ENCODE measurements at places on chromosomes 1 and 21.

DNA sequence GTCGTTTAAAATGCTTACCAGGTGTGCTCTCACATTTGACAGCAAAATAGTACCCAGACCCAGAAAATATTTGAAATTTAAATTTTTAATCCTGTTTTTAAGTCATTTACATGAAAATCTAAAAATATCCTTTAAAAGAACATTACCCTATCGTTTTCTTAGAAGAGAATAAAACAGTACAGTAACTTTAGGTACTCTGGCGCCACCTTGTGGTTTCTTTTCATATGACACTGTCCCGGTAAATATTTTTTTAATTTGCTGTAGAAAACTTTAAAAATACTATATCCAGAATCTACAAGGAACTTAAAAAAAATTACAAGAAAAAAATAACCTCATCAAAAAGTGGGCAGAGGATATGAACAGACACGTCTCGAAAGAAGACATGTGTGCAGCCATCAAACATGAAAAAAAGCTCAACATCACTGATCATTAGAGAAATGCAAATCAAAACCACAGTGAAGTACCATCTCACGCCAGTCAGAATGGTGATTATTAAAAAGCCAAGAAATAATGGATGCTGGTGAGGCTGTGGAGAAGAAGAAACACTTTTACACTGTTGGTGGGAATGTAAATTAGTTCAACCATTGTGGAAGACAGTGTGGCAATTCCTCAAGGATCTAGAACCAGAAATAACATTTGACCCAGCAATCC is 129.2 kb downstream of the RGS21 start:
- DNase-seq, result peak; percentile 4

DNA sequence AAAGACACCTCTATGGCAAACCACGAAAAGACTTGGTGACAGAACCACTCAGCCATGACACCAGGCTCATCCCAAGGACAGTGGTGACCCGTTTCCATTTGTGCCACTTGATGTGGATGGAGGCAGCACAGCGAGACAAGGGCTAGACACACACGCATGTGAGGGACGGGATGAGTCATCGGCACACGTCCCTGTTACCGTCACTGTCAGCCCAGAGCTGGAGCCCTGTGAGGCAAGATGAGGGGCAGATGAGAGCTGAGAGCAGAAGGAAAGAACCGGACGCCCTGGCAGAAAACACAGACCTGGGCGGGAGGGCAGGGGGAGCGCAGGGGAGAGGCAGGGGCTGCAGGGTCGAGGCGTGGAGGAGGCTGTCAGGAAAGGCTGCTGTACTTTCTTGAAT is 57.8 kb downstream of the SIK1 start:
- DNase-seq, result no peak

- no peak for DNase-seq
Observed at GRCh38 chr1:206589206-206589605, 23.1 kb downstream of the EIF2D start.

DNA sequence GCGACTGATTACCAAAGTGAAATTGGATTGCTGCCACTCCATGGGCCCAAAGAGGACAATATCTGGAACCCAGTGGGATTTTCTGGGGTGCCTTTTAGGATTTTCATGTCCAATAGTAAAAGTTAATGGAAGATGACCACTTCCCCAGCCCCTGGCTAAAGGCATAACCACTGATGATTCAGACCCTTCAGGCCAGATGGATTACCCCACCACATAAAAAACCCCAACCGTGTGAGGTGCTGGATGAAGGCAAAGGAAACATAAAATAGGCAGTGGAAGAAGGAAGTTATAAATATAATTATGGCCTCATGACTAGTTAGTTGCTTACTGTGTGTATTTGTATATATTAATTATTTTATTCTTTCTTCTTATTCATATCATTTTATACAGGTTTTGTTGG is 40.2 kb upstream of the IL10 start:
- no peak for DNase-seq

GRCh38 chr1:192880231-192880630 is 71.4 kb downstream of the RGS2 start:
- no peak for DNase-seq

- DNase-seq, result no peak
Observed at GRCh38 chr1:204041232-204041767, 31.6 kb upstream of the SOX13 start.

DNA sequence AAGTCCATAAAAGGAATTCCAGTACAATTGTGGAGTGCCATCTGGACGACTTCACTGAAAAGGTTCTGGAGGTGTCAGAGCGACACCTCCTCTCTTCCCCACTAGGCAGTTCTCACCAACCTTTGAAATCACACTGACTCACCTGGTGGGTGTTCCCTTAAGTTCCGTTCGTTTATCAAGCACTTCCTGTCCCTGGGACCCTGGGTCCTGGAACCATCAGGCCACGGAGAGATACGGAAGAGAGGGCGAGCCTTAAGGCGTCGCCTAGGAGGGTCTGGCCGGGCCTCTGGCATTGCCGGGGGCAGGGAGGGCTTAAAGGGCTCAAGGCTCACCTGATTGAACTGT is 317 bp downstream of the SPAG17 start:
- DNase-seq, result no peak

DNA sequence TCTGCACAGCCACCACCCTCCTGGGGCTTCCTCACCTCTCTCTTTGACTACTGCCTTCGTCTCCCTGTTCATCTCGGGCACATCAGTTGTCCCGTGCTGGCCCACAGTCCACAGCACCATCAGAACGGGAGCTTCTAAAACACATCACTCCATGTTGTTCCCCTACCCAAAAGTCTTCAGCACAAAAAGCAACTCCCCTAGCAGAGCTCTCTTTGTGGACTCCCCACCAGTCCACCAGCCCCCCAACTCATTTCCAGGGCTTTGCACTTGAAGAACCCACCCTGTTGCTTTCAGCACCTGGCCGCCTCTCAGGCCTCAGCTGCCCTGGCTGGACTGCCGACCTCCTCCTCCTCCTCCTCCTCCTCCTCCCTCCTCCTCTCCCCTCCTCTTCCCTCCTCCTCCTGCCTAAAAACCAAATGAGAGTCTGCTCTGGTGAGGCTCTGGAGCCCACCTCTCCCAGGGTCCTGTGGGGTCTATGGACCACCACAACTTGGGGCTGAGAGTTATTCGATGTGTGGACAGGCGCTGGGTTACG is 251.2 kb upstream of the VAMP3 start:
- DNase-seq, result no peak

- DNase-seq, result no peak
Observed at GRCh38 chr1:27938488-27938887, 3.7 kb downstream of the SMPDL3B start.

- no peak for DNase-seq
Observed at GRCh38 chr1:104780470-104781078, 1030.9 kb downstream of the AMY1C start.

GRCh38 chr1:181508486-181509165 is 25.3 kb downstream of the CACNA1E start:
- DNase-seq, result no peak

DNA sequence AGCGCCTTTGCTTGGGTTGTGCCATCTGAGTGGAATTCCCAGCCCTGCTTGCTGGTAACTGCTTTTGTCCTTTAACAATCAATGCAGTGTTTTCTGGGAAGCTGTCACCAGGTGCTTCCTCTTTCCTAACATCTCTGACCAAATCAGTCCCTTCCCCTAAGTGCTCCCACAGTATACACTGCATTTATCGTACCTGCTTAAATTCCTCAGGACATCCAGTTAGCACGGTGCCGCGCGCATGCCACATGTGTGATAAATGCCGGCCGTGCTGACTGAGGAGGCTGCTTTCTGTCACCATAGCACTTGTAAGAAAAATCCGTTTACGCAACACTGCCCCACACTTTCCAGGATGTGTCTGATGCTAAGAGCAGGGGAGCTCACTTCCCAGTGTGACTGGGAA is 115.4 kb downstream of the BCAR3 start:
- DNase-seq, result no peak

DNA sequence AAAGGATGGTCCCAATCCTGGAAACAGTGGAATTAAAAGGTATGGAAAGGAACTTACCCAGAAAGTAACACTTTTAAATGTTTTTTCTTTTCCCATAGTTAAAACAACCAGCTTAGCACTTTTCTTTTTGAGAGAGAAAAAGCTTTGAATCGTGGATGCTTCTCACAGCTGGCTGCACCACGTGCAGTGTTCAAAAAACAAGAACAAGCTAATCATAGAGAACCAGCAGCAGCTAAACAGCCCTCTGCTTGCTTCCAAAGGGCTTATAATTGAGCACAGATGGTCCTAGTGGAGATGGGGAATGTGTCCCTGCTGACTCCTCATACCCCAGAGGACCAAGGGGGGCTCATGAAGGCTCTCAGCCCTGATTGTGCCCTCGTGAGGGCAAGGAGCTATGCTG is 26.4 kb downstream of the UTP25 start:
- DNase-seq, result no peak

DNA sequence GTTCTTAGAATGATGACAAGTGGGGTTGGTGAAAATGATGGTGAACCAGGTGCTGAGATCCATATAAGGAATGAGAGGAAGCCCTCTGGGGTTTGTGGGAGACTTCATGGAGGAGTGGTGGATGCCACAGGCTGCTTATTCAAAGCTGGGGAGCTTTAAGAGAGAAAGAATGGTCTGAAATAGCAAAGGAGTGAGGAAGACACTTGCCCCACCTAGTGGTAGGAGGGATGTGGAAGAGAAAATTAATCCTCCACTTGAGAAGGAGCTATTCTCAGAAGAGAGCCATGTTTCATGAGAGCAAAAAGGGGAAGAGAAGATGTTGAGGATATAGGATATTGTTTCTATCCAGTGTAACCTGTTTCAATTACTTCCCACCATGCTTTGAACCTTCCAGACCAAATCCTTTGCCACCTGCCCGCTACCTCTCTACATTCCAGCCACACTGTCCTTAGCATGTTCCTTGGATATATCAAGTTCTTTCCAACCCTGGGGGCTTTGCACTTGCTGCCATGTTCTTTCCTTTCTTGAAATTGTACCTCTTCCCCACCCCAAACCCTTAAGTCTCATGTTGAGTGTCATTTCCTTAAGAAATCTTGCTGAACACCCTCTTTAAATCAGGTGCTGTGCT is 19.6 kb upstream of the ZNF648 start:
- DNase-seq, result no peak

- DNase-seq, result no peak
Observed at GRCh38 chr1:156958247-156958714, 37.8 kb downstream of the LRRC71 start.

GRCh38 chr1:71422221-71422620 is 341.4 kb upstream of the ZRANB2 start:
- DNase-seq, result no peak

DNA sequence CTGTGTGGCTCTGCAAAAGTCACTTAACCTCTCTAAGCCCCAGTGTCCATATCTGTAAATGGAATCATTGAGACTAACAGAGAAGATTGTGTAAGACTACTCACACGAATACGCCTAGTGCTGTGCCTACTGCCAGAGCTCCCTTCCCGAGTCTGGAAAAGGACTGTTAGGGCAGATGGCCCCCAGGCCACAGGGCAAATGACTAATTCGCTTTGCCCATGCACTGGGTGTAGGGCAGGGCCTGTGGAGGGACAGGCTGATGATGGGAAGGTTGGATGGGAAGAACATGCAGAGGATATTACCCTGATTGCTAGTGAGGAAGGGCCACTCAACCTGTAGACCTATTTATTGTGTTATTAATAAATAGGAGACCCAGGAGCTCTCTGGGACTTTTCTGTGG is 4.2 kb upstream of the GPR61 start:
- no peak for DNase-seq

- DNase-seq, result peak; percentile 15
Observed at GRCh38 chr1:157969697-157970485, 23.6 kb upstream of the KIRREL1 start.

DNA sequence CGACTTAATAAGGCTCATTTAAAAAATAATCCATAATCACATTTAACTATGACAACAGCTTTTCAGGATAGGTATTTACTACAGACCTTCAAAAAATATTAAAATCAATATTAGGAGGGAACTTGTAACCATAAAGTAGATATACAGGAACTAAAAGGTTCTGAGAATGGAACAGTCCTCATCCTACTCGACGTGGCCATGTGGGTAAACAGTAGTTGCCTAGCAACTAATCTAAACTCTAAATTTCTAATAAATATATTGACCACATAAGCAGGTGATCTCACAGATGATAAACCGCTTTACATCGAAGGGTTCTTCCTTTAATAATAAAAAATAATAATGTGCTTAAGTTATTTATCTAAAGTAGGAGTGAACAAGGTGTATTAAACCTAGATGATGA is 7.9 kb downstream of the AKT3 start:
- no peak for DNase-seq

- no peak for DNase-seq
Observed at GRCh38 chr1:73401666-73402065, 796.3 kb downstream of the LRRIQ3 start.

DNA sequence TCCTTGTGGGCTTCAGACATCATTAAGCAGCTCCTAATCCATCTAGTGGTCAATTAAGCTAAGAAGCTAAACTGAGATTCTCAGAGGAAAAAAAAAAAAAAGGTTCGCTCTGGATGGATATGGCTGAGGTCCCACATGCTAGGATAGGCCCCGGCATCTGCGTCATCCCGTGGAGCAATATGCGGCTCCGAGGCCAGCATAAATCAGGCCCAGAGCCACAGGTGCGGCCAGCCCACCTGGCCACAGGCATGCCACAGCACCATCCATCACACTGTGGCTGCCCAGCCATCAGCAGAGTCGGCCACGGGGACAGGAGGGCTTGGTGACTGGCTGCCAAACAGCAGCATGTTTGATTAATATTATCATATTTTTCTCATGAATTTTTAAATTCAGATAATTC is 106.9 kb upstream of the TIAM1 start:
- DNase-seq, result no peak

DNA sequence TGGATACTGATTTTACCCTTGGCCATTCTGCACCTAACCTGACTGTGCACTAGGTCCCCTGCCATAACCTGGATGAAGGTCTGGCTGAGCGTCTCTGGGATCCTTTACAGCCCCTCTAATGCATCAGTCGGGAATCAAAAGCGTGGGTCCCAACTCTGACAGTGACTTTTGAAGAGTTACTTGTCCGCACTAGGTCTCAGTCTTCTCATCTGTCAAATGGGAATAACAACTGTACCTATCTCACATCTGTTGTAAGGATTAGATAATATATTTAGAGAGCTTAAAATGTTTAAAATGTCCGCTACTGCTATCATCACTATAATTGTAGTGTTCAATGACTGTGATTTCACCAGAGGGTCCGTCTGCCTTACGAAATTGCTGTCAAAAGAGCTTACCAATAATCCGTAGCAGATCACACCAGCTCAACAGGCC is 746 bp downstream of the TADA1 start:
- no peak for DNase-seq

DNA sequence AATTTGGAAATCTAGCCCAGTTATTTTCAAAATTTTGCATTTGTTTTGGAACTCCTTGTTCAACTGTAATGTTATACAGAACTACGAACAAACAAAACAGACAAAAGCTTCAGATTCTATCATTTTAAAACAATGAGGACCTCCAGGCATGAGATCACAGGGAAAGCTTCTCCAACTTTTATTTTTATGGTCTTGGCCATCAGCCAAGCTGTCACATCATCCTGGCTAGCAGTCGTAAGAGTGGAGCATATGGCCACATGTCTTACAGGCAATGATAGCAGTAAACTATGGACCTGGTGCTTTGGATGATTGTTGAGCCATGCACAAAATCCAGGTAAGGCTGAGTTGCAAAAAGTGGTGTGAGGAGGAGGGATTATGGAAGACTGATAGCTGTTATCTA is 299.6 kb downstream of the LMX1A start:
- no peak for DNase-seq

- DNase-seq, result peak; percentile 65
Observed at GRCh38 chr1:52368383-52369172, 2.6 kb upstream of the CC2D1B start.
